Right renal cortex interstitium (tissue), 3 donors: ENCODE measurements at places on chromosomes 1 and 21. TPM values are rescaled to one million over a fixed set of nuclear protein-coding genes. Genes with fewer than 3 reads are reported as not detected.
A peak's percentile ranks its signal among the peaks of the same experiment; 100 is the strongest.

The RGS4 gene
- polyA plus RNA-seq = 10.1 TPM

The CHRM3 gene
- polyA plus RNA-seq = 8.0 TPM

The NBPF20 gene
- 2.0 TPM for polyA plus RNA-seq

The A3GALT2 gene
- polyA plus RNA-seq = not detected

The RGSL1 gene
- polyA plus RNA-seq = 0.07 TPM

The CFAP74 gene
- 0.71 TPM for polyA plus RNA-seq

The ICOSLG gene
- polyA plus RNA-seq = 6.9 TPM

The BGLAP gene
- polyA plus RNA-seq = 1.1 TPM

DNA sequence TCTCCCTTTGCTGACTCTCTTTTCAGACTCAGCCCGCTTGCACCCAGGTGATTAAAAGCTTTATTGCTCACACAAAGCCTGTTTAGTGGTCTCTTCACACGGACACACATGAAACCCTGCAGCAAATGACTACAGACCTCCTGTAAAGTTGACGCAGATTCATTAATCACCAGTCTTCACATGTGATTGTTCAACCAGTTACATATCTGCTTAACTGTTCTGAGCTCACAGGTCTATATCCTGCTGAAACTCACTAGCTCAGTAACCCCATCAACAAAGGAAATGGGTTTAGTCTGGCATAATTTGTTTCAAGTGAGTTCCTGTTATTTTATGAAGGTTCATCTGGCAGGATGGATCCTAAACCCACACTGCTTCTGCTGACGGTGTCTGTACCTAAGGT, 68.4 kb upstream of the GJA8 start:
- DNase-seq = no peak

- DNase-seq = no peak
Observed at GRCh38 chr21:34029743-34030528, 43.4 kb upstream of the MRPS6 start.

DNA sequence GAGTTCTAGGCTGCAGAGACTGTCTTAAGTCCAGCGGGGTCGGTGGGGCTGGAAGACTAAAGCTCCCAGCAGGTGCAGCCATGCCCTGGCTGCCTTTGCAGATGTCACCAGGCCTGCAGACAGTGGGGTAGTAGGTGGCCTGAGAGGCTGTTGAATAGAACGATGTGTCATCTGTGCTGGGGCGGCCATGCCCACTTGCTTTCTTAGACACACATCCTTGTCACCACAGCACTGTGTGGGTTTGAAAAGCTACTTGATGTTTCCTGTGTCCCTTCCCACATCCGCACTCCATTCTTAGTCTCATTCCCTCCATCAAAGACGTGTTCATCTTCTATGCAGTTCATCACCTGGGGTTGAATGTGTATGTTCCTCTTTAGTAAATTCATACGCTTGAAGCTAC, 184.5 kb upstream of the TMEM51 start:
- no peak for DNase-seq

DNA sequence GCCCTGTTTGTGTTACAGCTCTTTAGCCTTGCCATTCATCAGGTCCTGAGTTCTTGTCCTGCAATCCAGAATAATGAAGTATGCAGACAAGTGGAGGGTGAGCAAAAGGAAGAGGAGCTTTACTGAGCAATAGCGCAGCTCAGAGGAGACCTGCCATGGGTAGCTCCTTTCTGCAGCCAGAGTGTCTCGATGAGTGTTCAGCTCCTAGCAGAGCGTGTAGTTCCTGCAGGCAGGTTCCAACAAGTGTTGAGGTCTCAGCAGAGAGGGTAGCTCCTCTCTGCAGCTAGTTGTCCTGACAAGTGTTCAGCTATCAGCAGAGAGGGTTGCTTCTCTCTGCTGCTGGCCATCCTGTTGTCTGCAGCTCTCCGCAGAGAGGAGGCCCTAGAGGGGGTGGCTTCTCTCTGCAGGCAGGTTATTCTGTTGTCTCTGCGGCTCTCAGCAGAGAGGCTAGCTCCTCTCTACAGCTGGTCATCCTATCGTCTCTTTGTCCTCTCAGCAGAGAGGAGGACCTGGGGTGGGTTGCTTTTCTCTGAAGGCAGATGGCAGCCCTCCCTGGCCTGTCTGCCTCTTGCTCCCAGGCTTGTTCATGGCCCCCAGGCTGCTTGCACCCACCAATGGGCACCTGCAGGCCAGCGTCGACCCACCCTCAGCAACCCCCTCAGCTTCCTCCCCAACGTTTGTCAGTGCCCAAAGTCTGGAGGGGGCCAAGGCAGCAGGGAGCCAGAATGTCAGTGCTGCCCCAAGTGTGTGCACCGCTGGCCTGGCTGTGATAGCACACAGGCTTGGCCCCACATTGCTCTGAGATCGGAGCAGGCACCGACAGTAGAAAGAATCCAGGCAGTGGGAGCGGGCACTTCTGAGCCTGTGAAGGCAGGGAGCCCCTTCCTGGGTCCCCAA, 112.5 kb upstream of the RUNX3 start:
- no peak for DNase-seq

DNA sequence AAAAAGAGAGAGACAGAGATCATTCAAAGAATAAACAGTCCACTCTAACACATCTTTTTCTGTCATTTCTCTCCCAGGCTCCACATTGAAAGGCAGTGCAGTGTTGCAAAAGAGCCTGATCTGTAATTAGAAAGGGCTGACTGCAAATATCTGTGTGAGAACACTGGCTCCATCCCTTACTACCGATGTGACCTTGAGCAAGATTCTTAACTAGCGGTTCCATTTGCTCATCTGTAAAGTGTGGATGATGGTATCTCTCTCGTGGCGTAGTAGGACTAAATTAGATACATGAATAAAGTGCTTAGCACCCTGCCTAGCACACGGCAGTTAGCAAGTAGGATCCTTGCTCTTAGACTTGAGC, 26.9 kb upstream of the SLC44A3 start:
- DNase-seq = no peak

- DNase-seq = no peak
Observed at GRCh38 chr21:45615145-45615711, 28.3 kb upstream of the PCBP3 start.

DNA sequence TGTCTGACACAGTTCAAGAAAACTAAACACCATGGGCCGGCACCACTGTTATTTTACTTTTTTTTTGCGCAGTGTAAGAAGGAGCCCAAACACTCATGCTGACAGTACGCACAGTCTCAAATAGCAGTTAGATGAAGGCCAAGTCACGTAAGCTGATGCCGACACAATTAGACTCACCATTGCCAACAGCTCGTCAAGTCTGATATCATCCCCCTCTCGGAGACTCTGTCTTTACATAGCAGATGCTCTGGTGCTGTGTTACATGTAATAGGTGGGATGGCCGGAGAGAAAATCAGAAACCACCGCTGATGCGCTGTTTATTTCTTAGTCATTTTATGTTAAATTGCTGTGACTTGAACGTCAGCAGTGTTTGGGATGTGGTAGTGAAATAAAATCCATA, 49.3 kb downstream of the TGFB2 start:
- DNase-seq = no peak

DNA sequence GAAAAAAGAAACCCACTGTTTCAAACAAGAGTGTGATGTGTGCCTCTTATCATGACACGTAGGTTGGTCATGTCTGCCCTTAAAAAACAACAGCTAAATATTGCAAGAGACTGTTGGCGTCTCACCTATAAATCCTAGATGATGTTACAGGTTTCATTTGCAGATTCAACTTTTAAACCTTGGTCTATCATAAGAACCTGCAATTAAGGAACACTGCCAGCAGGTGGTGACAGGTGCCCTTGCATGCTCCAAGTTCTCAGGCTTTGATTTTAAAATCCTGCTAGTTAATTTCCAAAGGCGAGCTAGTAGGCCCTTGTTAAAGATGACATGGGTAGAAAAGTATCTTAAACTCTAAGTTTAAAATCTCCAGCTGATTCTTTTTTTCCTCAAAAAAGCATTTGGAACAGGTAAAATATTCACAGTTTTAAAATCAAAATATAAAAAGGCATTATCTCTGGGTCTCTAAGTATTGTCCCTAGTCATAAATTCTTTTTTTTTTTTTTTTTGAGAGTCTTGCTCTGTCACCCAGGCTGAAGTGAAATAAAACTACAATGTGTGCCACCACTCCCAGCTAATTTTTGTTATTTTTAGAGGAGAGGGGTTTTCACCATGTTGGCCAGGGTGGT, 39.1 kb downstream of the CLSTN1 start:
- no peak for DNase-seq

DNA sequence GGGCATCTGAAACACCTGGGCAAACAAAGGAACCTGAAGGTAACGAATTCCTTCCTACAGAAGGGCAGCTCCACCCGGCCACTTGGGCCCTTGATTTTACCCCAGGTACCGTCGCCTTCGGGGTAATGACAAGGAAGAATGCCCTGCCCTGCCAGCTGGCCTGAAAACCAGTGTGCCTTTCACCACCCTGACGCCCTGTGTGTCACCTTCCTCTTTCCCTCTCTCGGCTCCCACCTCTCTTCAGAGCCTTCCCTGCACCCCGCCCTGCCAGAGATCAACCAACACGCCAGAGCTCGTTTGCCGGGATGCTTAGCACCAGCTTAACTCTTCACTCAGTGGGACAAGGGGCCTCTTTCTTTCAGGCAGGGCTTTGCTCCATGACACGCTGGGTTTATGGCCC, 86.0 kb downstream of the SIM2 start:
- no peak for DNase-seq

GRCh38 chr1:17091252-17091651, 28.0 kb downstream of the PADI2 start:
- DNase-seq = no peak

DNA sequence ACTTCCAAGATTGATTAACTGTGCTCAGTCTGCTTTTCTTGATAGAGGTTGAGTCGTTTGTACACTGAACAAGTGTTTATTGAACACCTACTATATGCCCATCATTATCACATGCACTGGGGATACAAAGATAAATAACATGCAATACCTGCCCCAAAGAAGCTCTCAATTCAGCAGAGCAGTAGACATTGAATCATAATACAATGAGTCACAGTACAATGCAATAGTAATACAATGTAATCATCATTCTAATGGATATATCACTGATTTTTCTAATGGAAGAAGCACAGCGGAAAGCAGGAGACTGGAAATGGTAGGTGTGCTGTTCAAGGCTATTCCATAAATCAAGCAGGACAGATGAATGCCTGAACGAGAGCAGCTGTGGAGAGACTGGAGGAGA, 3.7 kb upstream of the SEC16B start:
- DNase-seq = no peak

- no peak for DNase-seq
Observed at GRCh38 chr1:7538849-7539768, 232.0 kb upstream of the VAMP3 start.

- no peak for DNase-seq
Observed at GRCh38 chr1:33726274-33726804, 137.5 kb upstream of the HMGB4 start.

- DNase-seq = no peak
Observed at GRCh38 chr21:38506661-38507281, 8.5 kb upstream of the ERG start.

DNA sequence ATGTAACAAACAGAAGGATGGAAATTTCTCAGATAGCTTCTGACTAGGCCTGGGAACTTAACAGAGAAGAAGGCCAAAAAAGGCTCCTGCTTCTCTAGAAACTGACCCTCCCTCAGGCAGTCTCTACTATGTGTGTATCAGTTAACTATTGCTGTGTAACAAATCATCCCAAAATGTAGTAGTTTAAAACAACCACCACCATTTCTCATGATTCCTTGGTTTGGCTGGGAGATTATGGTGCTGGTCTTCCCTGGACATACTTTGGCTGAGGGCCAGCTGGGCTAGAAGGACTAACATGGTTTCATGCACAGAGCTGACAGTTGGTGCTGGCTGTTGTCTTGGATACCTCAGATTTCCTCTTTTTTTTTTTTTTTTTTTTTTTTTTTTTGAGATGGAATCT, 26.2 kb upstream of the CNN3 start:
- DNase-seq = no peak

GRCh38 chr1:14521622-14522021, 76.9 kb upstream of the KAZN start:
- no peak for DNase-seq

DNA sequence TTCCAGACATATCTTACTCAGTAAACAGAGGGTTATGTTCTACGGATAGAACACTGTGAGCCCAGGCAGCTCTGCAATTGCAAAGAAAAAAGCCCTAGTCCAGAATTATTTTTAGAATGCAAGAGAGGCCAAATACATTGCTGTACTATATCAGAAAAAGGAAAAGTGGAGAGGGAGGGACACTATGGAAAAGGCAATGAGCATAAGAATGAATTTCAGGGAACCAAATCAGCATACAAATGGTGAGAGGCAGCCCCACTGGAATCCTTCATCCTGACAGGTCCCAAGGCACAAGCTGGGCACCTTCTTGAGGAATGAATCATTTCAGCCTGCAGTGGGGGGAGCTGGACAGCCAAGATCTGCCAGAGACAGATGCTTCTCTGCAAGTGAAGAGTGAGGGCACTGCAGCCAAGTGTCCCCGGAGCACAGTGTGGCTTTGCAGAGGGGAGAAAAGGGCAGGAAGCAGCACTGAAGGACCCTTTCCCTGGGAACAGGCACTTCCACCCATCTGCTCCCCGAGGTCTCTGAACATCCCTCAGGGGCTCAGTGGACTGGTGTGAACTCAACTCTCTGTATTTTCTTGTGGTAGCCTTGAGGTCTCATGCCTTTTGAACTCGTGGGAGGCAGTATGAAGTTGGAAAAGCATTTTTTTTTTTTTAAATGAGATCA, 115.6 kb downstream of the XCL2 start:
- no peak for DNase-seq

- no peak for DNase-seq
Observed at GRCh38 chr1:224613486-224613885, 2.6 kb upstream of the CNIH3 start.

DNA sequence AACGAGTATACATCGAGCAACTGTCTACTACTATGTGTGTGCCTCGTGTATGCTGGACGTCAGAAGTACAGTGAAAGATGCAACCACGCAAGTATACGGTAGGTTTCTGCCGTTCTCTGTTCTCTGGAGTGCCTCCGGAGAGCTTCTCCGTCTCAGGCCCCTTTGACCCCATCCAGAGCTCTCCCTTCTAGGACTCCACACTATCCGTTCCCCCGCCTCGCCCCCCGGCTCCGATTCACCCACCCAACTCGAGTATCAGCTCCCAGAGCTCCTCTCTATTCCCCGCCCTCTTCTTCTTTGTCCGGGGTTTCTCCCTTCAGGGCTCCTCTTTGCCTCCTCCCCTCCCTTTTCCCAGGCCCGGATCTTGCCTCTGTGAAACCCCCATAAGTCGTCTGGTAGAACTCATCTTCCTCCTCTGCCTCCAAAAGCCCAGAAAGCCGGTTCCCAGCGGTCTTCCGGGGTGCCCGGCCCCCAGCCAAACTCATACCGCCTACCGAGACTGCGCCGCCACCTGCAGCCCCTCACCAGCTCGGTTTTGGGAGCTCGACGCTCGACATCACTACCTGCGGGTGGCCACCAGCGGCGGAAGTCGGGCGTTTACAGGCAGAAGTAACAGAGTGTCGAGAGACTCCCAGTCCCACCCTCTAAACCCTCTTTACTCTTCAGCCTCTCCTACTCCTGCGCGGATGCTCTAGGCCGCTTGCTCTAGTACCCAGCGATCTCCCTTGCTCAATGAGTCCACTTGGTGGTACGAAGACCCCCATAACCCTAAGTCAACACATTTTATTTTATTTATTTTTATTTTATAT, at the start of gene VPS72:
TSS of gene VPS72 (minus strand) at position 561 of the 809 bp plus-strand sequence. CDS start at position 485, 76 bp downstream.
- peak; percentile 76 for DNase-seq

- no peak for DNase-seq
Observed at GRCh38 chr1:67261680-67262079, 46.0 kb upstream of the IL12RB2 start.
